Esophagus mucosa (tissue), 1 donor: ENCODE measurements at places on chromosomes 6 and 20. TPM values are rescaled to one million over a fixed set of nuclear protein-coding genes. Genes with fewer than 3 reads are reported as not detected.

GRCh38 chr6:118147511-118147910 is 240.4 kb downstream of the SLC35F1 start:
- ATAC-seq = no peak

DNA sequence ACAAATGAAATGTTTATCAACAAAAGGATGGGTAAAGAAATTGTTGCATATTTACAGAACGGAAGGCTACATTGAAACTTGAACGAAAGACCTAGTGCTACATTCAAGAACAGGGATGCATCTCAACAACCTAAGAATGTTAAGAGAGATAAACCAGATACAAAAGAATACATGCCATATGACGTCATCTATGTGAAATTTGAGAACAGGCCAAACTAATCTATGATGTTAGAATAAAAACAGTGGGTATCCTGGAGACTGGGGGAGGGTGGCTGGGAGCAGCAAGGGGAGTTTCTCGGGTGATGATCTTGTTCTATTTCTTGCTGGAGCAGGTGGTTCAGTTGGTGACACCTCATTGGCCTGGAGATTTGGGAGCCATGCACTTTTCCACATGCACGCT is 81.5 kb downstream of the SULF2 start:
- no peak for ATAC-seq

GRCh38 chr20:34472246-34472925 is 43.8 kb upstream of the DYNLRB1 start:
- peak; percentile 29 for ATAC-seq

The RREB1 gene
- total RNA-seq = 75.8 TPM

DNA sequence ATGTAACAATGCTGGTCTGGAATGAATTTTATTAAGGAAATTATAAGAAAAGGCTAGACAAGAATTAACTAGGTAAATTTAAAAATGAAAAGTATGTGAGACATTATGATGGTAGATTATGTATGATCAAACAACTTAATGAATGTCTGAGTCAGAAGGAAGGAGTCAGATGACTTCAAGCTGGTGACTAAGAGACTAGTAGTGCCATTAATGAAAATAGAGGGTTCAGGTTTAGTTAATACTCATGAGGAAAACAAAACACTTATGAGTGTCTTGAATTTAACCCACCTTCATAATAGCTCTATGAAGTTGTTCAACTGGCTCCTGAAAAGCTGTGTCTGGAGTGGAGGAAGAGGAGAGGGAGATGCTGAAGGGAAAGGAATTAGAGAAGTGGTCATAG is 256.3 kb downstream of the ADGRB3 start:
- ATAC-seq = no peak

GRCh38 chr6:104284872-104285271 is 574.8 kb downstream of the HACE1 start:
- no peak for ATAC-seq

DNA sequence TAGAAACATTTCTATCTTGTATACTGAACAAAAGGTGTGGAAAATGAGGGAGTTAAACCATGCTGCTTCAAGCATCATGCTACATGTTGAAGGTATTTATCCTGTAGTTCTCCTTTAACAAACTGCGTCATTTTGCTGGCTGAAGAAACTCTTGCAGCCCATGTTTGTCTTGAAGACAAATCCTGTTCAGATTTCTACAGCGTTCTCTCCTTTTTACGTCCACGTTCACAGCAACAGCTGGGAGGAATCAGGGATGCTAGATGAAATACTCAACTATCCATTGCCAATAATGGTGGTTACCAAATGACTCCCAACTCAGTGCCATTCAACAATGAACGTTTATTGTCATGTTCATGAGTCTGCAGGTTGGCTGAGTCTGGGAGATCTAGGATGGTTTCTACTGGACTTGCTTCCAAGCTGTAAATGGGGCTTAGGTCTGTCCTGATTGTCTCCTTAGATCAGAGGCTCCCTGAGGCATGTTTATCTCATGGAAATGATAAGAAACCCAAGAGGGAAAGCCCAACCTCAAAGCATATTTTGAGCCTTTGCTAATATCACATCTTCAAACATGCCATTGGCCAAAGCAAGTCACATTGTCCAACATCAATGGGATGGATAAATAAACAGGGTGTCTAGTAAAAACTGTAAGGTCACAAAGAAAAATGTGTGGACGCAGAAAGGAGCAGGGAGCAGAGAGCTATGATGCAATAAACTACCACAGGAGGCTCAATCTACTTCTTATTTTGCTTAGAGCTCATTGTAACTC is 2.7 kb upstream of the PLCB1 start:
- no peak for ATAC-seq

The TCEA2 gene
- total RNA-seq = 6.8 TPM

DNA sequence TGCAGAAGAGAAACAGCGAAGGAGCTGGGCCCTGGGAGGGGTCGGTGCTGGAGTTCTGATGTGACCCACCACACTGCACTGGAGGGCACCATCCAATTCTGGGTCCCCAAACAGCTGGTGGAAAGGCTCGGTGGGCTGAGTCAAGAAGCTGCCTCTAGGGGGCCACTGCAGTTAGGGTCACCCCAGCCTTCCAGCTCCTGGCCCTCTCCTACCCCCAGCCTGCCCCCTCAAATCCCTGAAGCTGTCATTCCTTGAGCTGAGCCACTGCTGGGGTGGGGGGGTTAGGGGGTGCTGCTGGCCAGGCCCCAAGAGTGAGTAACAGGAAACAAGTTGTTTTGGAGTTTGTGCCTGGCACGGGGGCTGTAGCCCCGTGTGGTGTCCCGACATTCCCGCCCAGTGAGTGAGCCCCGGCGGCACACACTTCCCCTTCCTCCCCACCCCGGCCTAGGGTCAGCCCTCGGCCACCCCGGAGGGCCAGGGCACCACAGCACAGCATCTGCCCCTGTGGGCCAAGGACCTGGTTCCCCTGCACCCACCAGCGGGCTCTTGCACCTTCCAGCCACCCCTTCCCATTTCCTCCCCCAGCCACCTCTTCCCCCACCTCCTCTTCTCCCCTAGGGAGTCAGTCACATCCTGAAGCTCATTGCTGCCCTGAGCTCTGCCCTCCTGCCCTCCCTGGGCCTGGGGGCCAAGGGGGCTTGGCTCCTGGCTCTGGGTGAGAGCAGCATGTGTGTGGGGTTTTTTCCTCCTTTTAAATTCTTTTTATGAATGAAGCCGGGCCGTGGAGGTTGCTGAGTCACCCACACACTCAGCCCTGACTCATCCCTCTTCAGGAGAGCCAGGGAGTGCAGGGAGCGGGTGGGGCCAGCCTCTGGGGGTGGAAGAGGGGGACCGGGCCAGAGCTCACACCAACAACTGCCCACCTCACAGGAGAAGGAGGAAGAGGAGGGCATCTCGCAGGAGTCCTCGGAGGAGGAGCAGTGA is 4.6 kb downstream of the SMIM29 start:
- ATAC-seq = peak; percentile 58

The CDS2 gene
- 24.5 TPM for total RNA-seq

DNA sequence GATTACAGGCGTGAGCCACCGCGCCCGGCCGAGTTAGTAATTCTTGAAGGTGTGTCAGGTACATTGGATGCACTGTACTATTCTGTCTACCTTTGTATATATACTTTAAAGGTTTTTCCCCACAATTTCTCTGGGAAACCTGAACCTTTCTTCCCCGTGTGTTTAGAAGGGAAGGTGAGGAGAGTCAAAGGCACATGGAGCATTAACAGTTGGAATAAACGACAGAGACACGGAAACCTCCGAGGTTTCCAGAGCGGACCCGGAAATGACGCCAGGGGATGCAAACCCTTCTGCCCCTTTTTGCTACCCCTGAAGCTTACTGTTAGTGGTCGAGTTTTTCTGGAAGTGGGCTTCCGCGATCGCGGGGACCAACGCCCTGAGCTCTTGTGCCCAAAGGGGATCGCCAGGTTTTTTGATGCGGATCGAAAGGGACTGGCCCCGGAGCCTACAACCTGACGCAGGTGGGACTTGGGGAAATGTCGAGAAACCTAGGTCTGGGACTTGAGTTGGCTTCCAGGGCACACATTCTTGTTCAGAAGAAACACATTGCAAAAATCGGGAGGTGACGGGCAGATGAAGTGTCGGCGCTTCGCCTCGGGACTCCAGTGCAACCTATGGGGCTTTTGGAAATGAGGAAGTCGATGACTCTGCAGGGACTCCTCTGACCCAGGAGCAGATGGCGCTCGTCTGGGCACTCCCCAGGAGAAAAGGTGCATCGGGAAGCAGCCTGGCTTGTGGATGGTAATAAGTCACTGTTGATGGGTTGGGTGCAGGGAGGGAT is 218.2 kb downstream of the OR2B2 start:
- peak; percentile 81 for ATAC-seq

The ULBP2 gene
- total RNA-seq = 5.2 TPM

- ATAC-seq = peak; percentile 34
These were observed 14.6 kb downstream of the TJAP1 start for GRCh38 chr6:43491750-43492661.

GRCh38 chr20:10505827-10506226 is 70.7 kb downstream of the SLX4IP start:
- no peak for ATAC-seq

- ATAC-seq = no peak
These were observed 236.7 kb downstream of the HAO1 start for GRCh38 chr20:7703551-7703961.

DNA sequence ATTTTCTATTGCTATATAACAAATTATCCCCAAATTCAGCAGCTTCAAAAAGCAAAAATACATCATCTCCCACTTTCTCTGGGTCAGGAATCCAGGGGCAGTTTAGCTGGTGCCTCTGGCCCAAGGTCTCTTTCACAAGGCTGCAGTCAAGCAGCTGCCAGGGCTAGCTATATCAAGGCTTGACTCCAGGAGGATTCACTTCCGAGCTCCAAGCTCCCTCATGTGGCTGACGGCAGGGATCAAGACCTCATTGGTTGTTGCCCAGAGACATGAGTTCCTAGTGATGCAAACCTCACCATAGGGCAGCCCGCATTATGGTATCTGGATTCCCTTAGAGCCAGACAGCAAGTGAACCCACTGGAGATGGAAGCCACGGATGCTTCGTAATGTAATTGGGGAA is 1.3 kb upstream of the VNN1 start:
- ATAC-seq = peak; percentile 53

DNA sequence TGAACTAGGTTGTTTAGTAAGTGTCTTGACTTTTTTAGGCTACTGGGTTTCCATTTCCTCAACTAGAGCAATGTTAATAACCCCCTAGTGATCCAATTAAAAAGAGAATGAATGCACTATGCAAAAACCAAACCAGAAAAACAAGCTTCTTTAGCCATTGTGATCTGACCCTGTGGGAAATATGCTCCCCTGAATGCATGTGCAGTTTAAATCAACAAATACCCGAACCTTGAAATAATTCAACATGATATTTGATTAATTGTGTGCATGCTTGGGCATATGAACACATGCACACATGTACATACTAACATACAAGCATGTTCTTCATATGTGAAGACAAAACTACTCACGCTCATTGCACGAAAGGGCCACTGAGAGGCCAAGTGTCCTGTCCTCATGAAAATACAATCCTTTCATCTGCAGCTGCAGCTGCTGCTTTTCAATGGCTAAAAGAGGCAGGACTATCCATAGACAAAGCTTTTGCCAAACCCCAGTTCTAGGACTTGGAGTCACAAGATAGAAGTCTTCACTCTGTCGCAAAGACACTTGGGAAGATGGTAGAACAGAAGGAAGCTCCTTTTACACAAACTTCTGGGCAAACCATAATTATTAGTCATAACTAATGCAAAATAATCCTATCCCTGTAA is 207.1 kb upstream of the POU3F2 start:
- ATAC-seq = no peak

The TMEM74B gene
- 1.4 TPM for total RNA-seq

GRCh38 chr20:47188540-47188939 is 168.0 kb downstream of the ZMYND8 start:
- no peak for ATAC-seq

The LY6G6D gene
- not detected for total RNA-seq

GRCh38 chr6:147279427-147279826 is 75.2 kb downstream of the STXBP5 start:
- ATAC-seq = no peak

- ATAC-seq = peak; percentile 73
These were observed at the start of gene EZR for GRCh38 chr6:158819213-158819976. TSS of gene EZR (minus strand) at chr6:158819368. CDS start at chr6:158818093, 1,275 bp downstream.

The IFNGR1 gene
- 53.5 TPM for total RNA-seq

DNA sequence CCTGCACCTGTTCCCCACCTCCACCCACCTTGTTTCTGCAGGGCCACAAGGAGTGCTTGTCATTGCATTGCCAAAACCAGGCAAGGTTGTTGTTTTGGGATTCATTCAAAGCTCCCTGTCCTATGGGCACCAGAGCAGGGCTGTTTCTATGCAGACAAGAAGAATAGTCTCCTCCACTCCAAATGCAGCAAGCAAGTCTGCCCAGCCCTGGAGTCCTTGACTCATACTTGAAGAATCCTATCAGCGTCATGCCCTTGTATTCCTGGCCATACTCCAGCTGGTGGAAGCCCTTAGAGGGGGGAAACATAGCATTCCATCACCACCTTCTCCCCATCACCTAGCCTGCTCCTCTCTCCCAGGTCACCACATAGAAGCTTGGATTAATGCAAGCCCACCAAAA is 145.3 kb upstream of the ECI2 start:
- peak; percentile 84 for ATAC-seq

DNA sequence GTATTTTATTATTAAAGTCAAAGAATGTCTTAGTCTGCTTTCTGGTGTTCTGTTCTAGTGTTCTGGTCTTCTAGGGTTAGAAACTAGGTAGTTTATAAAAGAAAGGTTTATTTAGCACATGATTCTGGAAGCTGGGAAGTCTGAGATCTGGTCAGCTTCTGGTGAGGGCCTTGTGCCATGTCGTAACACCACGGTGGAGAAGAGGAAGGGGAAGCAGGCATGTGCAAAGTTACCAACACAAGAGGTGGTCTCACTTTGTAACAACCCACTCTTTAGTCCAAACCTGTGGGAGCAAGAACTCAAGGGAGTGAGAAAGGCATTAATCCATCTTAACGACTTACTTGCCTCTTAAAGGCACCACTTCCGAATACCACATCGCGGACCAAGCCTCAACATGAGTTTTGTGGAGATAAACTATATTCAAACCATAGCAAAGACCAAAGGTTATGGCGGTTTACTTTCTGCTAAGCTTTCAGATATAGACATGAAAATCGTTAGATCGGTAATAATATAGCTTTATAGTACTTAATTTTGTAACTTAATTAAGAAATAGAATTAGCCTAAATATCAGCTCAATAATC is 99.4 kb downstream of the NCOA3 start:
- no peak for ATAC-seq

The CSNK2B gene
- 108 TPM for total RNA-seq

The FRK gene
- 7.8 TPM for total RNA-seq

The KCNK15 gene
- 1.0 TPM for total RNA-seq

The HRH3 gene
- not detected for total RNA-seq

GRCh38 chr6:1188199-1188598 is 123.7 kb upstream of the FOXQ1 start:
- ATAC-seq = no peak

GRCh38 chr20:21399005-21399475 is 1.7 kb upstream of the NKX2-4 start:
- no peak for ATAC-seq

The GFRA4 gene
- not detected for total RNA-seq

DNA sequence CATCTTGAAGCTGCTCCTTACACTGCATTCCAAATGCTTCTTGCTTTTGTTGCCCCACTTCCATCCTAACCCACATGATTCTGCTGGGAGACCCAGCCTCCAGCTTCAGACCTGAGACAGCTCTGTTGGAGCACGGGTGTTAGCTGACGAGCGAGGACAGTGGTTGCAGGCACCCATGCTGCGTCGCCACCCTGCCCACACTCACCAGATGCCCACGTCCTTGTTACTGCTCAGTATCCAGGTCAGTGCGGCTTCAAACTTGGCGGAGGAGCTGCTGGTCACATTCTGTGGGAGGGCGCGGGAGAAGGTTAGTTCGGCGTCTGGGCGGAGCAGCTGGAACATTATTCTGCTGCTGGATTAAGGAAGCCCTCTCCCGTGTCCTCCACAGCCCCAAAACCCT is 9.0 kb downstream of the LEMD2 start:
- no peak for ATAC-seq
